ENCODE measurements at places on chromosomes 4 and X.
A peak's percentile ranks its signal among the peaks of the same experiment; 100 is the strongest.

GRCh38 chr4:55636656-55636999 lies 530 bp upstream of the NMU start:
- DNase-seq, result no peak

GRCh38 chrX:9885150-9885549 lies 82.0 kb upstream of the CLDN34 start:
- peak; percentile 44 for DNase-seq

DNA sequence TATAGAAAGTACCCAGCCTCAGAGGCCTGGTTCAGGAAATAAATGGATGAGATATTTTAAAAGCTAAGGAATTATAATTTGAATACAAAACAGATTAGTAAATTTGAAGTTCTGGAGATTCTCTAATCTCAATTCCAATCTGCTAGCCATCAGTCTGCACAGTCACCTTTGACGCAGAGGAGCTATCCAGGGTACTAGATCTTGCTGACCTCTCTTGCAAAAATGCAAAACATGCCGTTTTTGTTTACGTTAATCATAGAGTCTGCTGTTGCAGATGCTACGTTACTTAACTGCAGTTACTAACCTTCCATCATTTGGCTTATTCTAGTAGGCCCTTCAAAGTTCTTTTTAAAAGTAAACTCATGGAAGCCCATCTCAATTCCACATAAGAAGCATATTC lies 10.4 kb downstream of the CCSER1 start:
- DNase-seq, result no peak

DNA sequence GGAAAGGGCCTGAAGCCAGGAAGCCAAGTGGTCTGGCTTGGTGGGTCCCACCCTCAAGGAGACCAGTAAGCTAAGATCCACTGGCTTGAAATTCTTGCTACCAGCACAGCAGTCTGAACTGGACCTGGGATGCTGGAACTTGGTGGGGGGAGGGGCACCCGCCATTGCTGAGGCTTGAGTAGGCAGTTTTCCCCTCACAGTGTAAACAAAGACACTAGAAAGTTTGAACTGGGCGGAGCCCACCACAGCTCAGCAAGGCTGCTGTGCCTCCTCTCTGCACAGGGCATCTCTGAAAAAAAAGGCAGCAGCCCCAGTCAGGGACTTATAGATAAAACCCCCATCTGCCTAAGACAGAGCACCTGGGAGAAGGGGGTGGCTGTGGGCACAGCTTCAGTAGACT lies 63.1 kb downstream of the AFM start:
- DNase-seq, result no peak

DNA sequence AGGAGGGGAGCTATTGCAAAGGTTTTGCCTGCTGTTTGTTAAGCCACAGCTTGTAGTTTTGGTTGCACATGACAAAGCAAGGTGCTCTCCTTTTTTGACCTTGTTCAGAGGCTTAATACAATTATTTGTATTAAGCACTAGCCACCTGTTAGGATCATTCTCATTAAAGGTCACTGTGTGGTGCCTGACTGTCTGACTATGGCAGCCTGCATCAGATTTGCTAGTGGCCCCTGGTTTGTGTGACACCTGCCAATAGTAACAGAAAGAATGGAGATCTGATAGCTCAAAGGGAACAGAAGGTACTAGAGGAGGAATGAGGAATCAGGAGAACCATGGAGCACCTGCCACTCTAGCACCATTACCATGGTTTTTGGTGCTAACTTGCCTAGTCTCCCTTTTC lies 102.5 kb downstream of the POLA1 start:
- no peak for DNase-seq

- peak; percentile 51 for DNase-seq
Observed at GRCh38 chr4:121510341-121510874, 129.6 kb upstream of the QRFPR start.

- DNase-seq, result no peak
Observed at GRCh38 chr4:186954509-186954908, 230.9 kb upstream of the FAT1 start.

DNA sequence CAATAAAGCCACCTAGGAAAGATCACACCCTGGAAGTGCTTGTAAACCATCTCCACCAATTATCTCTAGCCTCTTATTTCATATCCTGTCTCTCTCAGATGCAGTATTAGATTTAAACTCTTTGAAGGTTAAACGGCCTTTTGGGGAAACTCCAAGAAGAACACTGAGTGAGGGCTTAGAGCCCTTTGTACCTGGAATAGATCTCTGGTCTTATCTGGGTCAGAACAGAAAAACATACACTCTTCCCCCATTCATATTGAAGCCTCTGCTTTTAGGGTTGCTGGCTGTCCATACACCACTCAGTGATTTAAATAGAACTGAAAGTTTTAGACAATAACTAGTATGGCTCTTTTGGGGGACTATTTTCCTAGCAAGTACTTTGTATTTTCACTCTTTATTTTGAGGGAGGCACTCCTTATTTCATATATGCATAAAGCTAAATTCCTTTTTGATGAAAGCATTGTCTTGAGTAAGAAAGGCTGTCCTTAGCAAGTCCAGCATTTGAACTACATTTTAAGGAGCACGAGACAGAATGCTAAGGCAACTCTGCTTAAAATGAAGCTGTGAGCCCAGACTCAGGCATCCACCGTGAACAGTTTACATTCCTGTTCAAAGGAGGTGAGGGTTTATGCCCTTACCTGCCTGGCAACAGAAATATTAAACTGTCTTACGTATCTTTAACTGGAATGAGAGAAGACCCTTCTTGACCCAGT lies 17.4 kb downstream of the YY2 start:
- no peak for DNase-seq

- DNase-seq, result no peak
Observed at GRCh38 chrX:27728291-27728690, 79.5 kb upstream of the MAGEB10 start.

- DNase-seq, result no peak
Observed at GRCh38 chr4:103719830-103720207, at the start of gene TACR3. TACR3 (minus strand) TSS chr4:103719985; CDS start chr4:103719675, 310 bp downstream.

DNA sequence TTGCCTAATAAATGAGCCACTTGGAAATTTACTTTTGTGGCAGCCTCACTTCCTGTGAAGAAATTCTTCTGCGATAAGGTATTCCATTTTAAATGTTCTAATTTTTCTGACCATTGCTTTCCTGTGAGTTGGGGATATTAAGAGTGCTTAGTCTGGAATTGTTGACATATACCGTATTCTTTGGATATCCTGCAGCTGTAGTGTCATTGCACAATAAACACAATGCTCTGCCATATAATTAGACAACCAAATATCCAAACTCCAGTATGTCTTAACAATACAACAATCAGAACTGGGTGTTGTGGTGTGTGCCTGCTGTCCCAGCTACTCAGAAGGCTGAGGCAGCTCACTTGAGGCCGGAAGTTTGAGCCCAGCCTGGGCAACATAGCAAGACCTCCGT lies 99.4 kb downstream of the LUZP4 start:
- no peak for DNase-seq

GRCh38 chr4:140395668-140396067 lies 22.2 kb downstream of the SCOC start:
- no peak for DNase-seq

GRCh38 chr4:184801781-184802696 lies 23.7 kb downstream of the ACSL1 start:
- DNase-seq, result no peak

DNA sequence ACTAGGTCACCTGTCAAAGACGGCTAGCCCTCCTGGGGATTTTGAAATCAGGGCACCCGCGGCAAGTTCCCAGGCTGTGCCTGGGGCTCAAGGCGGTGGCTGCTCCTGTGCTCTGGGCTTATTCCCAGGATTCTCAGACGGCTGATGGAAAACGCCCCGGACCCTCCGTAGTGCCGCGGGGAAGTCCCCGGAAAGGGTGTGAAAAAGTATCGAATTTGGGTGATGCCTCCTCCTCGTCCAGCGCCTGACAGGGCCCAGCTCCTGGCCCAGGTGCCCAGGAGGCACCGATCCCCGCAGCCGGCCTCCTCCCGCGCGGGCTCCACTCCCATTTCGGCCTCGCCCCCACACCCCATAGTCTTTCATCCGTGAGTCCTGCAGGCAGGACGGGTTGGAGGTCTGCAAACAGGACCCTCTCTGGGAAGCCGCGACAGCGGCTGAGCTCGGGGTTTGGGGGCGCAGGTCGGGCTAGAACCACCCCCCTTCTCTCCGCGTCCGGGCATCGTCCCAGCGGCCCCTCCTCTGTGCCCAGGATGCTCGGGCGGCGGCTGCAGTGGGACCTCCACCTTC lies 1.1 kb upstream of the NSG1 start:
- DNase-seq, result no peak

DNA sequence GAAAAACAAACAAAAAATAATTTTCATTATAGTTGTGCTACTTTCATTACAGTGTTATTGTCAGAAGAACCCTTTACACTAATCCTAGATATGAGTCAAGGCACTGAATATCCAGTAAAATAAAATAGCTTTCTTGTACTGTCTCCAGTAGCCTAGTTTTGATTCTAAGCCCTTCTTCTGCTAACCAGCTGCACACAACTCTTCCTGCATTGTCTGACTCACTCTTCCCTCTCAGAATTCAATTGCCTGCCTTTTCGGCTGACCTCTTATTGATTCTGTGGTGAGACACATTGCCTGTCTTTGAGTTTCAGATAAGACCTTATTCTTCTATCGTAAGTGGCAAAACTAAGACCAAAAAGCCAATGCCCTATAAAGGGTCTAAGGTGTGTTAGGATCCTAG lies 26.7 kb upstream of the PCDH18 start:
- DNase-seq, result no peak

- no peak for DNase-seq
Observed at GRCh38 chr4:98838977-98839618, 89.8 kb downstream of the EIF4E start.

GRCh38 chrX:140733766-140734342 lies 24.3 kb downstream of the LINC00632 start:
- DNase-seq, result no peak

- no peak for DNase-seq
Observed at GRCh38 chr4:168758351-168758876, 251.6 kb downstream of the CBR4 start.

DNA sequence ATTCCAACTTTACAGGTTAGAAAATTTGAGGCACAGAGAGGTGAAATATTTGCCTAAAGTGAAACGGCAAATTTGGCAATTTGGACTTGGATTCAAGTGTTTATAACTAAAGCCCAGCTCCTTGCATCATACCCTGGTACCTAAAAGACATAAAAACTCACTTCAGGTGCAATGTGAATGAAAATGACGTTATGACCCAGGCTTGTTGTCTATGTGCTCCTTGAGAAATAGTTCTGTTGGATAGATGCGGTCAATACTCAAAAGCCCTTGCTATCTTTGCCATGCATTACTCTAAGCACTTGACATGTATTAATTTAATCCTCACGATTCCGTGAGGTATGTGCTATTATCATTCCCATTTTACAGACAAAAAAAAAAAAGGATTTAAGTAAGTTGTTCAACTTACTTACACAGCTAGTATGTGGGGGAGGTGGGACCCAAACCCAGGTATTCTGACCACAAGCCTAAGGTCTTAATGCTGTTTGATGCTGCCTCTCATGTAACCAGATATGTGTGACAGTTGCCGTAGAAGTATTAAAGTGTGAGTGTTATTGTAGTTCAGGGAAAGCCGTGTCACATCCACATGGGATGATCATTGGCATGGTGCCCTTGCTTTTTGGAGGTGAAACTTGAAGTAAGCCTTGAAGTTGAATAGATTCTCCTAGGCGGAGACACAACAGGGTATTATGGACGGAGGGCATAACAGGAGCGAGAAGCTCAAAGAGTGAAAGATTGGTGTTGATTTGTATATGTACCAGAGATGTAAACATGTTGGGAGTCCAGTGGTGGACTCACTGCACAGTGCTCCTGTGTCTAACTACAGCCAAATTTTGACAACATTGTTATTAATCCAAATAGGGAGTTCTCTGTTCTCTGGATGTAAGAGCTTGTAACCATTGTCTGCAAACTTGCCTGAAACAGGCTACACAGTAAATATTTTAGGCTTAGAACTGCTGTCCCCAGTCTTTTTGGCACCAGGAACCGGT lies 3.1 kb downstream of the SCML1 start:
- DNase-seq, result no peak

GRCh38 chr4:168150420-168151050 lies 58.2 kb downstream of the ANXA10 start:
- no peak for DNase-seq

DNA sequence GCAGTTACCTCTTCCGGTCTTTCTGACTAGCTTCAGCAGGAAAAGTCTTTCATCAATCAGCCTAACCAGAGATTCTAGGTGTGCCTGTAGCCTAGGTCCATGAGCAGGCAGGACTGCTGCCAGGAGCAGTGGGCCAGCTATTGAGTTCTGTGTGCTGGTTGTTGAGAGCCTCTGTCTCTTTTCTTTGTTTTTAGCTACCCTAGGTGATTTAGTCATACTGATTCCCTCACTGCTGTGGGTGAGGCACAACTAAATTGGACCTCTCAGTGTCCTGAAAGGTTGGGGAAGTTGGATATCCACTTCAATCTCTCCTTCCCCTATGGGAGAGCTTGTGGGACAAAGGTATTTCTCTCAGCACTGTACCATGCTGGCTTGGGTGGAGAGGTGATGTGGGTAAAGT lies 354.9 kb downstream of the GPAT3 start:
- DNase-seq, result no peak

DNA sequence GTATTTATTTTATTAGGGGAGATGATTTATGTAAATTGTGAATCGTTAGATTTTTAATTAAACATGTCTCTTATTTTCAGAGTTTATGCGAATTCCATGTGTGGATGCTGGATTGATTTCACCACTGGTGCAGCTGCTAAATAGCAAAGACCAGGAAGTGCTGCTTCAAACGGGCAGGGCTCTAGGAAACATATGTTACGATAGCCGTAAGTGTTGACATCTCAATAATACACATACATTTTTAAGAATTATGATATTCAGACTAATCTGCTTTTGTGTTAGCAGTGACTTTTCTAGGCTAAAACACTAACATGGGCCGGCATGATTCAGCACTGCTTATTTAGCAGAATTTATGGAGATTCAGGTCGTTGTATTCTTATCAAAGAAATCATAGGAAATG lies 91.2 kb downstream of the RAP1GDS1 start:
- no peak for DNase-seq
